Stimulated activated CD8-positive, alpha-beta memory T cell treated with anti-CD3 and anti-CD28 coated beads, Interleukin-7, amount 100 ng/mL, for 48 hours (primary cell): ENCODE measurements at places on chromosomes 4 and X.

DNA sequence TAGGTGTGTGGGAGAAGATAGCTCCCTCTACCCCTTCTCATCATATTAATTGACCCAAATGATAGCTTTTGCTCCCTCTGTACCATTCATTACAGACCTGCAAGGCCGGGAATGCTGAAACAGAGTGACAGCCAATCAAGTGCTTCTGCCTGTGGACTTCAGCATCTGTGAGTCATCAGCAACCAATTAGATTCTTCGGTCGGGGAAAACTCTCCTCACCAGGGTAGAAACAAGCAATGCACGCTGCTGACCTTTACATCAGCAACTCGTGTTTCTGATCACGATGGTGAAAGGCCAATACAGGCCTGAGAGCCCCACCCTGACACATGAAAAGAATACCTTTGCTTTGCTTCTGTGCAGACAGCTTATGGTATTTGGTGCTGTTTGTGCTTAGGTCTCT lies 347.2 kb upstream of the DDX53 start:
- no peak for DNase-seq

DNA sequence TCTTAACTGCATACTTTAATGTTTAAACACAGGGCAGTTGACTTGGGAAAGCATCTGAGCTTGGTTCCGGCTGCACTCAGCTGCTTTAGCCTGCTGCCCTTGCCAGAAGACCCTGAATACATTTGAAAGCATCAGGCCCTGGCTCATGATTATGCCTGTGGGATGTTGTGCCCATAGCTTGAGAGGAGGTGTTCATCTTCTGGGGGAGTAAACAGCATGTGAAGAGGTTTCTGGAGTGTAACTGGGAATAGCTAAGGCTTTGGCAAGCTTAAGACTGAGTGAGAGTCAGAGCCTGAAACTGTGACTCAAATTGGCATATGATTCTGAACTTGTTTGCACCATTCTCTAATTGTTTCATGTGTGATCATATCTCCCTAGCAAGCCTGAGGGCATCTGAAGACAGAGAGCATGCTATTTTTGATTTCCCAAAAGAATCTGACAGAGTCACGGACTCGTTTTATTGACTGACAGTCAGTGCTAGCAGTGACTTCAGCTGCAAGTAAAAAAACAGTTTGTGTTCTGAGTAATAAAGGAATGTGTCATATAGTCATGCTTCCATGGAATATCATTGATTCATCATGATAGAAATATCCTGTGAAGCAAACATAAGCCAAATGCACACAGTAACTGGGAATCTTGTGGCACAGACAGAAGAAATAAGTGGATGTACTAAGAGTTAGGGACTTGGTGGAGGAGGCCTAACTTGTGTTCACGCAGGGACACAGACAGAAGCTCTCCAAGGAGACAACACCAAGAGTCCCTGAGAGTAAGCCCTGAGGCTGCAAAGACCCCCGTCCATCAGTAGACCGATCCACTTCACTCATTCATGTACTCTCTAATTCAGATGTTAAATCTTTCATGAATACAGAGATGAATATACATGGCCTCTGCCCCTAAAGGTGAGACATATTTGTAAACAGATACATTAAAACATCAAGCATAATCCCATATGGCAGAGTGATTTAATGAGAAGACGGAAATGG lies 100.7 kb downstream of the SYNPO2 start:
- no peak for DNase-seq

DNA sequence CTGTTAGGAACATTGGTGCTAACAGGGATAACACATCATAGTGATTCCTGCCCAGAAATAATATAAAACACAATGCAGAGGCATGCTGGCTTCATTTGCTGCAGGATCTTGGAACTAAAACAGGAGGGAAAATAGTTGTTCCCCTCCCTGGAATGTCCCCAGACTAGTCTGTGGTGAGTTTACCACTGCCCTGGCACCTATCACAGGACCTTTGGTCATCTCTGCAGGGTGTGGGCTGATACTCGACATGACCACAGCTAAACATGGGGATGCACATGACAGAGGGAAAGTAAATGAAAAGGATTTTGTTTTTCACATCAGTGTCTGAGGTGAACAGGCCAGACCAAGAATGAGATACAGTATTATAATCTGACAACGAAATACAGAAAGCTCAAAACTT lies 160.2 kb upstream of the DKK2 start:
- no peak for DNase-seq

GRCh38 chr4:78721747-78722146 lies 54.4 kb upstream of the BMP2K start:
- DNase-seq, result no peak
